ENCODE measurements at places on chromosomes 6 and 20. TPM values are rescaled to one million over a fixed set of nuclear protein-coding genes. Genes with fewer than 3 reads are reported as not detected.

DNA sequence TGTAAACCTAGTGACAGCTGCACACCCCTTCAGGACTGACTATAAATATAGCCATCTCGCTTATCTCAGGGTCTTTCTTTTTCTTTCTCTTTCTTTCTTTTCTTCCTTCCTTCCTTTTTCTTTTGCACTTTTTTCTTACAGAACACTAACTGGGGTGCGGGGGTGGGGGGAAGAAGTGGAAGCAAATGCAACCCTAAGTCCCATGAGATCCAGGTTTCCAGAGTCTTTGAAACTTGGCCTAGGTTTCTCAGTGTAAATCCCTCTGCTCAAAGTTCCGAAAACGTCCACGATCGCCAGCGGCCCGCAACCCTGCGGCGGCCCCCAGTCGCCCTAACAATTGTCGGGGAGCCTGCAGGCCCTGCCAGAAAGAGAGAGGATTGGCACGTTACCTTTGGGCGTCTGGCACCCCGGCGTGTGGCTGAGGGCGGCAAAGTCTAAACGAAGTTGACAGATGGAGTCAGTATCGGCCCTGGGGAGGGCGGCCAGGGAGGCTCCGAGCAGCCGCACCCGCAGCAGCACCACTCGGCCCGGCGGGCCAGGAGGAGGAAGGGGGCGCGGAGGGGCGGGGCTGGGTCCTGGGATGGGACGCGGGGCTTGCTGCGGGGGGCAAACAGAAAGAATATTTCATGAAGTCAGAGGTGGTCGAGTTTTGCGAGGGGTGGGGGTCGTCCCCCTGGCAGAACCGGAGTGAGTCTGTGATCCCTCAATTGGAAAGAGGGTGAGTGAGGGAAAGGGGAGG is 577 bp upstream of the FOXF2 start:
- no peak for DNase-seq

PARD6B gene
- total RNA-seq, result 80.3 TPM

GRCh38 chr6:151242420-151242861 is 2.7 kb downstream of the AKAP12 start:
- DNase-seq, result no peak

- no peak for DNase-seq
Observed at GRCh38 chr6:113576310-113576709, 280.8 kb upstream of the MARCKS start.

GRCh38 chr6:109050447-109051102 is 44.1 kb downstream of the SESN1 start:
- no peak for DNase-seq

SRSF12 gene
- not detected for total RNA-seq

RBCK1 gene
- total RNA-seq, result 212 TPM
